Uterus (tissue), 4 donors: ENCODE measurements at places on chromosomes 3 and 15.

DNA sequence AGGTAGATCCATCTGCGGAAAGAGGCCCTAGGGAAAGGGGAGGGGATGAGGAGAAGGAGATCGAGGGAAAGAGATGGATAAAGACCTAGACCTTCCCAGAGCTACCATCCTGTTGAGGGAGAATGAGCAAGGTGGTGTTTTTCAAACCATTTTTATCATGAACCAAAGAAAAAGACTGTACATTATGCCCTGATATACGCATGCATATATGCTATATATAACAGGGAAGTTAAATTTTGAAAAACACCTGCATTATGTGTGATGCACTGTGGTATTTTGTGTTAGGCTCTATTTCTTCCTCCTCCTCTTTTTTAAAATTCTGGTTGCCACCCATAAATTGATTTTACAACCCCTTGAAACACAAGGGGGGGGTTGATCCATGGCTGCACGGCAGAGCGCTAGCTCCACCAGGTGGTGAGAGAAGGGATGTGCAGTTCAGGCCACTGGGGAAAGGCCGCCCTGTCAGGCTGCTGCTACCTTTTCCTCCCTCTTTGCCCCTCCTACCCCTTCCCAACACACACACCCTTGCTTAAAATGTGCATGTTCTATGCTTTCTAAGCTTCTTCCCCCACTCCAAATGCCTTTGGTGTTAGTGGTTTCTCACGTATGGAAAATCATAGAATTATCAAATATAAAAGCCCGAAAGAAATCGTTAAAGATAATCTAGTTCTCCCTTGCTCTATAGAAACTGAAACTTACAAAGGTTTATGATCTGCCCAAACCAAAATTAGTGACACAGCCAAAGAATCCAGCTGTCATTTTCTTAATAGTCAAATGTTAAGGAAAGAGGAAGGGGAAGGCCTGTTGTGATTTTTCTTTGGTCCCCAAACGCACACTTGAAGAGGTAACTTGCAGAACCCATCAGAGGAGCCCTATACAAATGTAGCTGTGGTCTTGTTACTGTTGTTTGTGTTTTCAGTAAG lies 262.0 kb upstream of the UMPS start:
- peak; percentile 54 for DNase-seq

DNA sequence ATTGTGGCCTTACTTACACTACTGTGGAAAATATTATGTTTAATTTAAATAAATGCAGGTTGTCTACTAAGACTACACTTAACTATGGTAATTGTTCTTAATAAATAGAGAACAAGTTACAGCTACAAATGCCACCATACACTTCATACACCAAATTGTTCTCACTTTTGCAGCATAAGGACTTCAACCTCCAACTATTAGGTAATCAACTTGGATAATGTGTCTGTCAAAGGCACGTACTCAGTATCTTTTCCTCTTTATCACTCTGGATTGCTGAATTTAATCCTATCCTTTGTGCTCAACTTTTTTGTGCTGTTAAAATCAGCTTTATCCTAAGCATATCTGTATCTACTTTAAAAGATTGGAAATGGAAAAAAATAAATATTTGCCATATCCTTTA lies 41.6 kb upstream of the TMEM87A start:
- no peak for DNase-seq

DNA sequence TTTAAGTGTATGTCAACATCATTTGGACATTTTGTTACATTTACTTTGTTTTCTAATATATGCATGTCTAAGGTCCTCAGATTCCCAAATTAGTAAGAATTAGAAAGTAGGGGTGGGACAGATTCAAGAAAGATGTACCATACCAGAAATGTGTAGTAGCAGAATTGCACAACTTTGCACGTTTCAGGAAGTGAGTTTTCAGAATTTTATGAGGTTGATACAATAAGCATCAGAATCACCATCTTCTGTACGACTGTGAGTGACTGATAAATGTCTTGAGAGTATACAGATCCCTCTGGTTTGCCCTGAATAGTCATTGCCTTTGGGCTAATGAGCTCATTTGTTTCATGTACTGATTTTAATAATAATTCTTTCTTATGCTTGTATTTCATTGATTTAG lies 9.3 kb downstream of the ARIH2 start:
- DNase-seq: no peak

GRCh38 chr15:44550256-44550655 lies 13.3 kb downstream of the EIF3J start:
- no peak for DNase-seq

DNA sequence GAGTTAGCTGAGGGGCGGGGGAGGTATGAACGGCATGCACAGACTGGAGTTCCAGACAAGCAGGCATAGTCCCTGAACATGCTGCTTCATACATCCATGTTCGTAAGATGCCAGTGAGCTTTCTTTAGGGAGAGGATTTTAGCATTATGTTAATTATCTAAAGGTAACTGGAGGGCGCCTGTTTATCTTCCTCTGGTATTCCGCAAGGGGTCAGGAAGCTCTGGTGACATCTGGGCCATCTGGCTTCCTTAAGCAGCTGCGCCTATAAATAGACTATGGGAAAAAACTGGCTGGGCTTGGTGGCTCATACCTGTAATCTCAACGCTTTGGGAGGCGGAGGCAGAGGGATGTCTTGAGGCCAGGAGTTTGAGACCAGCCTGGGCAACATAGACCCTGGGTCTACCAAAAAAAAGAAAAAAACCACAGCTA lies 1.5 kb upstream of the FBXO22 start:
- DNase-seq: no peak

GRCh38 chr3:148697306-148698189 lies at the start of gene AGTR1:
Gene AGTR1, plus strand, starts transcription at chr3:148697903. Its CDS starts 43,133 bp downstream, at chr3:148741036.
- peak; percentile 34 for DNase-seq

GRCh38 chr3:128436214-128436613 lies 30.5 kb downstream of the DNAJB8 start:
- no peak for DNase-seq

DNA sequence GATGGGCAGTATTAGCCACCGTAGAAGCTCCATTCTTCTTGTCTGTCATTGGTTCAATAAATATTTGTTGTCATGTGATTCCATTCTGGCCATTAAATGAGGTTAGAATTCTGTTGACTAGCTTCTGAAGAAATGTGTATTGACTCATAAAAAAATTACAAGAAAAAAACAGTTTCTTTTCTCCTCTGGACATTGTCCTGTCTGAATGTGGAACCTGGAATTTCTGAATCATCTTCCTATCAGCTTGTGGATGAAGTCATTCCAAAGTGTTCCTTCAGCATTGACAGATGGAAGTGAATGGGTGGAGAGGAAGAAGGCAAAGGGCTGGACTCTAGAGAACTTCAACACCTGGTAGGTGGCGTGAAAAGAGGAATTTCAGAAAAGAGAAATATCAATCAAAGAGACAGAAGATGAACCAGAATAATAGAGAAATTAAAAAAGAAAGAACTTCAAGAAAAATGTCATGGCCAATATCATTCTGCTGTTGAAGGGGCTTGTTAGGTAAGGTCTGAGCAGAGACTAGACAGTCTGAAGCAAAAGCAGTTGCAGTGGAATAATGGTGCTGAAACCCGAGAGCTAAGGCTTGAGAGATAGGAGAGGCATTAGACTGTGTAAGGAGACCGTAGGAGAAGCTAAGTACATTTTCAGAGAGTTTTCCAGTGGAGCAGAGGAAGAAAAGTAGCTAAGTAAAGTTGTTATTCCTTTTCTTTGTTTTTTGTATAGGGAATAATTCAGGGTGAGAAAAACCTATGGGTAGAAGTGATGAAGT lies 806.6 kb downstream of the SQOR start:
- no peak for DNase-seq

GRCh38 chr15:59689626-59690236 lies 611 bp upstream of the BNIP2 start:
- DNase-seq: peak; percentile 87

DNA sequence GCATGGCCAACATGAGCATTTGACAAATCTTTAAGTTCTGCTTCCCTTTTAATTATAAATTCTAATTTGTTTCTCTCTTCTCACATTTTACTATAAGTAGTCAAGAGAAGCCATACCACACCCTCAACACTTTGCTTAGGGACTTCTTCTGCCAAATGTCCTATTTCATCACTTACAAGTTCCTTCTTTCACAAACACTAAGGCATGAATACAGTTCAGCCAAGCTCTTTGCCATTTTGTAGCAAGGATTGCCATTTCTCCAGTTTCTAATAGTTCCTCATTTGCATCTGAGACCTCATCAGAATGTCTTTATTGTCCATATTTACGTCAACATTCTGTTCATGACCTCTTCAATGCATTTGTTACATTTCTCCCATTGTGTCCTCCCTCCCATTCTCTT lies 29.4 kb downstream of the SLC22A14 start:
- no peak for DNase-seq

DNA sequence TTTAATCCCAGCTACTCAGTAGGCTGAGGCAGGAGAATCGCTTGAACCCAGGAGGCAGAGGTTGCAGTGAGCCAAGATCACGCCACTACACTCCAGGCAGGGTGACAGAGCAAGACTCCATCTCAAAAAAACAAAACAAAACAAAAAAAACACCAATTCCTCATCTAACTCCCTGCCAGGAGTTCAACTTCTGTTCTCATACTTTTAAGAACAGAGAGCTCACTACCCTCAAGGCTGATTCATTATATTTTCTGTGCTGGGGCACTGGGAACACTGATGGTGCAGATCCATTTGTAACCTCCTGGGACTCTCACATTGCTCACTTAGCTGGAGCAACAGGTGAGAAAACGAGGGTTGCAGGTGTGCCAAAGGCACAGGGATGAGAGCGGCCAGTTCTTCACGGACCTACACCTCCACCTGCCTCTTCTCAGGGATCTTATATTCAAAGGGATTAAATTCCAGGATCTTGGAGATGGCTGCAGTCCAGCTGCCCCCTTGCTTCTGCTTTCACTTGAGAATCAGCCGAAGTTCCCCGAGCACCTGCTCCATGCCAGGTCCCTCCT lies 12.3 kb upstream of the CSK start:
- no peak for DNase-seq

DNA sequence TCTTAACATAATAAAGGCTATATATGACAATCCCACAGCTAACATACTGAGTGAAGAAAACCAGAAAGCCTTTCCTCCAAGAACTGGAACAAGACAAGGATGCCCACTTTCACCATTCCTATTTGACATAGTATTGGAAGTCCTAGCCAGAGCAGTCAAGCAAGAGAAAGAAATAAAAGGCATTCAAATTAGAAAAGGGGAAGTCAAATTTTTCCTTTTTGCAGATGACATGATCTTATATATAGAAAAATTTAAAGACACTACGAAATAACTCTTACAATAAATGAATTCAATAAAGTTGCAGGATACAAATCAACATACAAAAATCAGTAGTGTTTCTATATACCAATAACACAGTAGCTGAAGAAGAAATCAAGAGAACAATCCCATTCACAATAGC lies 42.2 kb upstream of the CP start:
- DNase-seq: no peak

DNA sequence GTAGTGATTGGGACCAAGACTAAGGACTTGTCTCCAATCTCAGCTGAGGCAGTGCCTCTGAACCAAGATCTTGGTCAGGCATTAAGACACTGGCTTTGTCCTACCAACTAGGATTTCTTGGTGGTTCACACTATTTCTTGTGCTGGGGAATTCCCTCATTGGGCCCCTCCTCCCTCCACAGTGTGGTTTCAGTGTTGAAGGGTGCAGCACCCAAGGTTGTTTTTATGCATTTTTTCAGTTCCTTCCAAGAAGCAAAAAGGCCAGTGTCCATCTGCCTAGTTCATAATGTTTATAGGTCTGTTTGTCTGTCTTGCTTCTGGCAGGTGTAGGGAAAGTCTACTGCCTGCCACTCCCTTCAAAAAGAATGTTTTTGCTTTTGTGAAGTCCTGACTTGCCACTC lies 10.6 kb upstream of the ITPKA start:
- no peak for DNase-seq

GRCh38 chr3:70857916-70858315 lies 545.5 kb upstream of the MDFIC2 start:
- DNase-seq: no peak

- no peak for DNase-seq
Observed at GRCh38 chr15:60179786-60180391, 175.8 kb downstream of the FOXB1 start.

- no peak for DNase-seq
Observed at GRCh38 chr3:67529337-67529736, 125.1 kb downstream of the SUCLG2 start.

- DNase-seq: no peak
Observed at GRCh38 chr3:196883361-196883760, 15.6 kb downstream of the SENP5 start.

GRCh38 chr3:193716150-193716549 lies 123.1 kb downstream of the OPA1 start:
- no peak for DNase-seq

GRCh38 chr15:56342653-56343052 lies 22.6 kb upstream of the TEX9 start:
- DNase-seq: no peak

- DNase-seq: no peak
Observed at GRCh38 chr3:48859206-48859605, 11.5 kb upstream of the PRKAR2A start.

GRCh38 chr15:80866936-80867335 lies 87.8 kb downstream of the CEMIP start:
- no peak for DNase-seq

GRCh38 chr3:171984883-171985282 lies 54.5 kb upstream of the FNDC3B start:
- no peak for DNase-seq

- no peak for DNase-seq
Observed at GRCh38 chr3:31147550-31147949, 253.1 kb upstream of the GADL1 start.

GRCh38 chr15:65512807-65513416 lies 4.6 kb downstream of the DPP8 start:
- DNase-seq: peak; percentile 91

DNA sequence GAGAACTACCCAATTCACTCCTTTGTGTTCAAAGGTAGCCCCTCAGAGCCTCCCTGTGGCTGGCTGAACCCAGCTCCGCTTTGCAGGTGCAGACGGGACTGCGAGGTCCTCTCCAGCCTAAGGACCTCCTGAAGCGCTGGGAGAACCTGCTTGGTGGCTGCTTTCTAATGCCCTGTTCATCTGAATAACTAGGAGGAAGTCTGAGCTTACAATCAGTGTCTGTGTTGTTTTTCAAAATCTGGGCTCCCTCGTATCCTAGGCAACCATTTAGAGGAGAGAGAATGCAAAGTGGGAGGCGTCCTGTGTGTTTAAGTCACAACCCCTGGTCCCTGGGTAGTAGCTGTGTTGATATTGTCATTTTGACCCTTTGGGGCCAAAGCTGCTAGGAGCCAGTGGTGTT lies 99.9 kb downstream of the GABRG3 start:
- DNase-seq: no peak

- DNase-seq: no peak
Observed at GRCh38 chr3:63874769-63875168, 11.1 kb downstream of the ATXN7 start.
